Memory B cell (primary cell): ENCODE measurements at places on chromosomes 2 and 18.

- no peak for DNase-seq
Observed at GRCh38 chr2:207913772-207914358, 111.5 kb downstream of the PLEKHM3 start.

- peak; percentile 37 for DNase-seq
Observed at GRCh38 chr18:80159713-80160636, 50.9 kb downstream of the ADNP2 start.

GRCh38 chr2:191012845-191013681 is 908 bp downstream of the STAT1 start:
- DNase-seq = no peak

GRCh38 chr2:27647289-27647688 is 16.1 kb downstream of the SUPT7L start:
- DNase-seq = no peak

DNA sequence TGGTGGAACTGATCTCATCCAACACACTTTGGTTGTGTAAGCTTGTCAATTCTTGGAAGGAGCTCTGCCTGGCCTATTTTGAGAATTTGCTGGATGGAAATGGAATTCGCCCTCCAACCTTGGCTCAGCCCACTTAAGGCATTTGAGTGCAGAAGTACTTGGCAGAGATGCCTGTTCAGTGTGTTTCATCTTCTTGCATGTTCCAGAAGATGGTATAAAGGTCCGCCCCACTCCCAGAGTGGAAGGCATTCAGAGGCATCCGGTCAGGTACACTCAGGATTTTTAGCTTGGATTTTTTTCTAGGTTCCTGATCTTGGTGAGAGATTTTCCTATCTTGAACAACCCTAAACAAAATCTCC is 61.3 kb upstream of the TXNDC2 start:
- no peak for DNase-seq
